ENCODE measurements at places on chromosomes 7 and 10. TPM values are rescaled to one million over a fixed set of nuclear protein-coding genes. Genes with fewer than 3 reads are reported as not detected.

CALHM1 gene
- not detected for total RNA-seq

IDI1 gene
- 109 TPM for total RNA-seq

OR6V1 gene
- total RNA-seq = not detected

LDB3 gene
- 0.23 TPM for total RNA-seq

UTF1 gene
- not detected for total RNA-seq

HOGA1 gene
- 0.58 TPM for total RNA-seq

IDE gene
- 14.1 TPM for total RNA-seq

ADCY1 gene
- 1.9 TPM for total RNA-seq

MYL10 gene
- total RNA-seq = not detected

NODAL gene
- total RNA-seq = not detected

CFAP58 gene
- 0.26 TPM for total RNA-seq

EPHB4 gene
- 62.8 TPM for total RNA-seq

RNF133 gene
- not detected for total RNA-seq

PLAU gene
- 52.7 TPM for total RNA-seq

PCDH15 gene
- not detected for total RNA-seq

KCNH2 gene
- total RNA-seq = 0.12 TPM

MOGAT3 gene
- not detected for total RNA-seq

PTPRN2 gene
- total RNA-seq = 3.5 TPM

PWWP2B gene
- 8.1 TPM for total RNA-seq

ARMS2 gene
- total RNA-seq = not detected

DYNC1I1 gene
- total RNA-seq = not detected

TBC1D12 gene
- 8.4 TPM for total RNA-seq
